ENCODE measurements at places on chromosomes 7 and 10. TPM values are rescaled to one million over a fixed set of nuclear protein-coding genes. Genes with fewer than 3 reads are reported as not detected.

GRCh38 chr7:143256932-143257331 lies 6.3 kb upstream of the GSTK1 start:
- no peak overlapping the region for H3K4me3 ChIP-seq
- no peak overlapping the region for H3K27ac ChIP-seq
- DNase-seq, result no peak
- H3K36me3 ChIP-seq, result no peaks in the 10 kb centered on the region
- H3K27me3 ChIP-seq, result no peaks in the 10 kb centered on the region

Gene SAP25
- polyA plus RNA-seq, result 0.21 TPM

DNA sequence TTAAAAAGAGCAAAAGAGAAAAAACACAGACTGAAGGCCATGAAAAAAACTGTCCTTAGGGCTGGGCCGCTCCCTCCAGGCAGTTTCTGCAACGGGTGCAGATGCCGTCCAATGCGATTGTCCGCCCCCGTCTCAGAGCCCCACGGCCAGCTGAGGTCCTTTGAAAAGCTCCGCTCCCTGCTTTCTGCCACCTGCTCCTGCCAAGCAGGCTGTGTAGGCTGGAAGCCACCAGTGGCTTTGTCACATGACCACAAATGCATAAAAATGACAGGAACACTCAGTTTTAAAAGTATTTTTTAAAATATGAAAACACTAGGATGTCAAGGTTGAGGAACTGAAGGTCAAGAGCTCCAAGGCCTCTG lies 71.7 kb downstream of the AMZ1 start:
- H3K4me3 ChIP-seq, result peak overlapping the region; percentile 52
- H3K27ac ChIP-seq, result peak overlapping the region; percentile 90
- peak; percentile 70 for DNase-seq

Gene GTF2IRD2
- polyA plus RNA-seq, result 14.8 TPM

- no peaks in the 10 kb centered on the region for H3K27me3 ChIP-seq
- H3K4me1 ChIP-seq, result peaks cover 71% of the 10 kb centered on the region
- DNase-seq, result no peak
- no peak overlapping the region for H3K27ac ChIP-seq
- H3K36me3 ChIP-seq, result no peaks in the 10 kb centered on the region
- no peak overlapping the region for H3K4me3 ChIP-seq
Measured at GRCh38 chr10:71753960-71754505, 19.3 kb downstream of the VSIR start.

DNA sequence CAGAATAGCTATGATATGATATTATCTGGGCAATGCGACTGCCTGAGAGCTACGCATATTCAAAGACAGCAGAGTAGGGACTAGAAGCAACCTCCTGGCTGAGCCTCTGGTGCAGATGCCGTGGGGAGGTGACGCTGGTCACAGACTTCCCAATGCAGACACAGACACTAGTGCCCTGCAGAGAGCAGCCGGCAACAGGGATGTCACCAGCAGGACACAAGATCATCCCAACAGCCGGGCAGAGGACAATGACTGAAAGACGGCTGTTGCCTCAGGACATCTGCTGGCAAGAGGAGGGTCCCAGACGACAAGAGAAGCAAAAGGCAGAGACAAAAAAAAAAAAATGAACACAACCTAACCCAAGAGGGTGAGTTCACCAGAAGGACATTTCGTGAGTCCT lies 104.6 kb downstream of the CALN1 start:
- no peak overlapping the region for H3K27ac ChIP-seq
- no peaks in the 10 kb centered on the region for H3K27me3 ChIP-seq
- no peak overlapping the region for H3K4me3 ChIP-seq

DNA sequence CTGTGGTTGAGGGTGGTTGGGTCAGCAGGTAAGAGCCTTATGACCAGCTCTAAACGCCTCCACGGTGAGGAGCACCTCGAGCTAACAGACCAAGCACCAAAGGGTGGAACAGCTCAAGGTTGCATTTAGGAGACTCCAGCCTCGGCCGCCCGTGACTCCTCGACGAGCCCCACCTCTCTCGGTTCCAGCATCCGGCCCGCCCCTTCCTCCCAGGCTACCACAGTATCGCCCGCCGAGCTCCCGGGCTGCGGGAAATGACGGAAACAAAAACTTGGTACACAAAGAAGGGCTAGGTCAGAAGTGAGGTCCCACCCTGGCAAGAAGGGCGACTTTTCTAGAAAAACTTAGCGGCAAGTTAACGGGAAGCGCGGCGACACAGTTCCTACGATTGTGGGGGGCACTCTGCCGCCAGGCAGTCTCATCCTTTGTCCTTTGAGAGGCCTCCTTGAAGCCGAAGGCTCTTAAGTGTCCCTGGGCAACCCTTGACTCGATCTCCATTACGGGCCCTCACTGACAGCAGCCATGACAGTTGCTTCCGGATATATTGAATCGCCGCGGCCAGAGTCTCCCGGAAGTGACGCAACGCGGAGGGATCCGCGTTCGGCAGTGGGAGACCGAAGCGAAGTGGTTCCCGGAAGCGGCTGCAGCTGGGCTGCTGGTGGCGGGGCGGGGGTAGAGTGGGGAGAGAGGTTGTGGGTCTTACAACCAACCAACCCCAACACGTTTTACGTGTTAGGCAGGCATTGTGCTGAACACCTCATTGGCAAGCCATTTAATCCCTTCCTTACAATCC lies 40.2 kb upstream of the ZNF518A start:
- peak; percentile 96 for DNase-seq
- peak overlapping the region; percentile 82 for H3K27ac ChIP-seq
- H3K4me3 ChIP-seq, result peak overlapping the region; percentile 75
- H3K27me3 ChIP-seq, result peaks cover 11% of the 10 kb centered on the region
- H3K36me3 ChIP-seq, result no peaks in the 10 kb centered on the region

Gene COBL
- polyA plus RNA-seq, result 122 TPM

DNA sequence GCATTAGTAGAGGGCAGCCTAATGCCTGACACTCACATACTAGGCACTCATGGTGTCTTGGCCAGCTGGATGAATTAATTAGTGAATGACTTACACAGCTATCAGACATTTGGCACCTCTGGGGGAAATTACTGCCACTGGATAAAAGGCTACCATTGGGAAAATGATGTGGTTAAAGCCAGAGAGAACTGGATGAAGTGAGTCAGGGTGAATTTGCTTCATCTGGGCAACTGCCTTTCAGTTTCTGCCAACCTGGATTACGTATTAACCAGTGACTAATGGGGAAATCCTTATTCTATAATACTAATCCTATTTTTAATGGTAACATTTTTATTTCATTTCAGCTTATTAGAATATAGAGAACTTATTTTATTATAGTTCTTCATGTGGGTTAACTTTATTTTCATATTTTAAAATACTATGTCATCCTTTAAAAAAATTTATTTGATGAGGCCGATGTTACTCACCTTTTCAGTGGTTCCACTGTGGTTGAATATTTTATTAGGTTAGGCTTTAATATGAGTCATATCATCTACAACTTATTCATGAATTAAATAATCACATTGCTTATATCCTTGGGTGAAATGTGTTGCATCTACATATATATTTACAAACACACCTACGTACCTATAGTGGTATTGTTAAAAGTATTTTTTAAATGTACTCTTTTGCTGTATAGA lies 85.6 kb upstream of the CAPZA2 start:
- H3K4me1 ChIP-seq, result peaks cover 51% of the 10 kb centered on the region
- DNase-seq, result no peak
- H3K27ac ChIP-seq, result peak overlapping the region; percentile 66
- no peaks in the 10 kb centered on the region for H3K27me3 ChIP-seq

GRCh38 chr10:81096558-81096957 lies 558.9 kb downstream of the SH2D4B start:
- no peak for DNase-seq
- no peak overlapping the region for H3K4me3 ChIP-seq
- H3K4me1 ChIP-seq, result no peaks in the 10 kb centered on the region
- H3K27me3 ChIP-seq, result no peaks in the 10 kb centered on the region
- H3K27ac ChIP-seq, result no peak overlapping the region

DNA sequence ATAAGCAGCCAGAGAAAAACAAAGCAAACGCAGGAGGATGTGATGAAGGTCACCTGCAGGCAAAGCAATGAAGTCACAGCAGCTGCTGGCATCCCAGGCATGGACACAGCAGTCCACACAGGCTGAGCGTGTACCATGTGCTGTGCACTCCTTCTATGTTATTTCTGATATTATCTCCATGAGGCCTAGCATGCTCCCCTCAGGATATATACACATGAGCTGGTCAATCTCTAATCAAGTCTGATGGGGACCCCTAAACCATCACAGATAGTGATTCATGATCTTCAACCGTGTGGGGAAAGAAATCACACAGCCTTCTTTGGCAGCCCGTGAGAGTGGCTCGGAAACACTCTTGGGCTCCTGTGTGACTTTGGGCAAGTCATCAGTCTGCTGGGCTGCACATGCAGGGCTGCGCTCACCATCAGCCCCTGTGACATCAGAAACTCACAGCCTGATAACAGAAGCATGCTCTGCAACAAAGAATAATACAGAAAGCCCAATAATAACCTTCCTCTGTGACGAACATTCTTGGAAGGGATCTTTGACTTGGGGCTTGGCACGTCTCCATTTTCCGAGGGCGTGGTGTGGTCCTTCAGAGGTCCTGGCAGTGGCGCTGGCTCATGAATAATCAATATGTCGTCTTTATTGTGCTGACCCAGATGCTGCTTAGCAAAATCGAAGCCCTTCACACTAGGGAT lies 83.0 kb upstream of the ATP6V0A4 start:
- H3K36me3 ChIP-seq, result no peaks in the 10 kb centered on the region
- no peak overlapping the region for H3K4me3 ChIP-seq
- no peaks in the 10 kb centered on the region for H3K4me1 ChIP-seq

Gene PDGFA
- polyA plus RNA-seq, result 9.1 TPM

DNA sequence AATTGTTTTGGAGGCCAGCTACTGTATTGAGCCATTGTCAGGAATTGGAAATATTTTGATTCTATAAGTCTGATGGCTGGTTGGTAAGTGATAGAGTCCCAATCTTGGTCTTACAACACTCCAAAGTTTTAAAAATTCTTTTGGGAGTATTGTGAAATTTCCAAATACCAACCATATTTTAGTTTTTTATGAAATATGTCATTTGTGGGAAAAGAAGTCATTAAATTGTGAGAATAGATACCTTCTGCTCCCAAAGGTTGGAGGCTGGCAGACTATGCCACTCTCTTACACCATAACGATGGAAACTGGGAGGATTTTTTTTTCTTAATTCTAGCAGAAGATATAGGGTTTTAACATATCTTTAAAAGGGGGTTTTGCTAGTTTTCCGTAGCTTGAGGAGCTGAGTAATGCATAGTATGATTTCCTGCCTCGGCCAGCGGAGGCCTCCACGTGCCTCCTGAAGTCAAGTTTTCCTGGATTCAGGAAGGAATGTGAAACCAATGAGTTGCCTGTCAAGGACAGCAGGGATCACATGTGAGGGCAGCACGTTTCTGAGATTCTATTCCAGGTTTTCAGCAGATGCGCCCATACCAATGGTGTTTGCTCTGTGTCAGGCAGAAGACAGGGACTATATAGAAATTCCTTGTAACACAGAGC lies 92.2 kb upstream of the LAMB4 start:
- H3K4me1 ChIP-seq, result no peaks in the 10 kb centered on the region
- H3K27ac ChIP-seq, result no peak overlapping the region
- no peaks in the 10 kb centered on the region for H3K27me3 ChIP-seq

Gene DLX5
- polyA plus RNA-seq, result not detected

Gene SPDYE3
- 0.09 TPM for polyA plus RNA-seq

DNA sequence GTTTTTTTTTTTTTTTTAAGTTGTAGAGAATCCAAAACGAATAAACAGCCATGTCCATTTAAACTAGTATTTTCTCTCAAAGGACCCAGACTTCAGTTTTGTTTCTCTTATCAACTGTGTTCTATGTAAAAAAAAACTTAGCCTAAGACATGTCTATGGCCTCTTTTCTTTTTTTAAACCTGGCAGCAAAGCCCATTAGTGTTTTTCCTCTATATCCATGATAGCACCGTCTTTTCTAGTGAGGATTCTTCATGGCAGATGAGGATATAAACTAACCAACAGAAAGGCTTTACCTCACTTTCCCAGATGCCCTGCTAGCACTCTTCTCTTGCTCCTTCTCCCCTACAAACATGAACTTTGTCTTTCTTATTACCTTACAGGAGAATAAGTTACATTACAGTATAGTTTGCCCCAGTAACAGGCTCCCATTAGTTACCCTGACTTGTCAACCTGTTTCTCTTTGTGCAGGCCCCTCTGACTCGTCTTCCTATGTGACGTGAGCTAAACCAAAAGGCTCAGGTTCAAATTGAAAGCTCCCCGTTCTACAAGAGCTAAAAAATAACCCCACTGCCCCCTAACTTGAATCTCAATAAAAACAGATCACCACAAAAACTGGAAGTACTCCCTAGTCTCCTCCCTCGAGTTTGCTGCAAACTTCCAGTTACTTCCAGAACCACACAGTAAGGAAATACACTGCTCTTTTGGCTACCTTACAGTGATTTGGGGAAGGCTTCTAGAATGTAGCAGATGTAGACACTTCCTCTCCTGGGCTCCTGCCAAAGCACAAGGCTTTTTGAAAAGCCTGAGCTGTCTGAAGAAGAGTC lies 20.1 kb downstream of the P4HA1 start:
- peaks cover 3% of the 10 kb centered on the region for H3K36me3 ChIP-seq
- H3K4me3 ChIP-seq, result peak overlapping the region; percentile 51
- peaks cover 17% of the 10 kb centered on the region for H3K4me1 ChIP-seq

GRCh38 chr10:92640107-92640506 lies 47.2 kb downstream of the KIF11 start:
- no peak overlapping the region for H3K27ac ChIP-seq
- no peaks in the 10 kb centered on the region for H3K4me1 ChIP-seq
- no peak overlapping the region for H3K4me3 ChIP-seq
- no peak for DNase-seq
- no peaks in the 10 kb centered on the region for H3K36me3 ChIP-seq
- H3K27me3 ChIP-seq, result no peaks in the 10 kb centered on the region

Gene PRF1
- polyA plus RNA-seq, result 0.33 TPM

DNA sequence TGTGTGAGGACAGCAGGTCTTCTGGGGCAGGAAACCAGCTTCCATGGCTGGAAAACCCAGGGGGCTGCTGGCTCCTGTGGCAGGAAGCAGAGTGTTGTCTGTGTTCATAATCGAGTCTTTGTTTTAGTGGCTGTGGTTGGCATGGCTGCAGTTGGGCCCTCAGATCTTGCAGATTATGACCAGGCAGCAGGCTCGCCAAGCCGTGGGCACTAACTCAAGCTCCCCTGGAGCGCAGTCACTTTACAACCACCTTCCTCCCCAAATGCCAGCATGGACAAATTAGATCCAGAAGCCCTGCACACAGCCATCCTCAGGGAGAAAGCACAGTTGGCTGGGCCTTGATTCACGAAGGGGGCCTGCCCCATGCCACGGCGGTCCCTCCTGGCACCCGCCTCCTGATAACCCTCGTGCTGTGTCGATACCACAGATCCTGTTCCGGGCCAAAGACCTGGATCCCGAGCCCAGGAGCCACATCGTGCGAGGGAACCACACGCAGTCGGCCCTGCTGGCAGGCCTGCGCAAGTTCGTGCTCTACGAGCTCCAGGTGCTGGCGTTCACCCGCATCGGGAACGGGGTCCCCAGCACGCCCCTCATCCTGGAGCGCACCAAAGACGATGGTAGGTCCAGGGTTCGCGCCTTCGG lies 552.5 kb upstream of the FOXK1 start:
- no peak overlapping the region for H3K27ac ChIP-seq
- no peaks in the 10 kb centered on the region for H3K36me3 ChIP-seq
- no peak overlapping the region for H3K4me3 ChIP-seq
- no peak for DNase-seq

Gene CYP2C19
- polyA plus RNA-seq, result 0.04 TPM

- no peaks in the 10 kb centered on the region for H3K36me3 ChIP-seq
- no peak for DNase-seq
- H3K4me1 ChIP-seq, result no peaks in the 10 kb centered on the region
- H3K27me3 ChIP-seq, result no peaks in the 10 kb centered on the region
- H3K27ac ChIP-seq, result no peak overlapping the region
Measured at GRCh38 chr7:11655163-11655562, 176.8 kb downstream of the THSD7A start.

- no peaks in the 10 kb centered on the region for H3K36me3 ChIP-seq
- peaks cover 20% of the 10 kb centered on the region for H3K27me3 ChIP-seq
Measured at GRCh38 chr7:151404216-151405011, 5.4 kb downstream of the WDR86 start.

All from psoas muscle (tissue), 8 donors.